ENCODE measurements at places on chromosomes 2 and 18.

DNA sequence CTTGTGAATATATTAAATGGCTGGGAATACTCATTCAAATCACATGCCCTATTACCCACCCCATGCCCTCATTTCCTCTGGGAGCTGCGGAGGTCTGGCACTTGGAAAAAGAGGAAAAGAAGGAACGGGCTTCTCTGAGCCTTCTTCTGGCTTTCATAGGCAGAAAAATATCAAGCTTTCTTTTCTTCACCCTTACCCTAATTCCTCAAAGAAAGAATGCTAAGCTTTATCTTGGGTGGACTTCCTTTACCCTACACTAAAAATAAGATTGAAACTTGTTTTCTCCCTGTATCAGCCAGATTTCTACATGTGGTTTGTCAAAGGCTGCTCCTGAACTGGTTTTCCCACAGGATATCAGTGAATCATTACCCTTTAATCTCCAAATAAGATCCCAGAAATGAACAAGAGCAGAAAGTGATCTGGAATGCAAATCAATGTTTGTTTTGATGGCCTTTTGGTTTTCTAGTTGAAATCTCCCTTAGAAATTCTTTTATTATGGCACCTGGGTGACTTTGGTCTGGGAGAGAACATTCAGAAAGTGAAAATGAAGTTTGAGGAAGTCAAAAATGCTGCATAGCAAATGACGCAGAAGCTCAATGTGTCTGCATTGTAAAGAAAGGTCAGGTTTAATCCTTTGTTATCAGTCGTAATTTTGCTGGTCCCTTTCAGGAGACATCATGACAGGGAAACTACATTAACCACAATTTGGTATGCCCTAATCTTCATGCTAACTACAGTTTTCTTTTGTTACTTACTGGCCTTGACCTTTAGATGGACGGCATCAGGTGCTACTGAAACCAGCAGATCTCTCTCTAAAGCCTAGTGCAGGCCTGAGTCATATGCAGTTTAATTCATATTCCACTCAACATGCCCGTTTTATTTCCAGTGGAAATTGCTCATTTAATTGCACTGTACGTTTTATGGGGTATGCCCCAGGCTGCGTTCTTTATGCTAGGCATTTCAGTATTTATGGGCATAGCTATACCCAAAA lies 46.6 kb upstream of the HNRNPA3 start:
- no peak for DNase-seq

DNA sequence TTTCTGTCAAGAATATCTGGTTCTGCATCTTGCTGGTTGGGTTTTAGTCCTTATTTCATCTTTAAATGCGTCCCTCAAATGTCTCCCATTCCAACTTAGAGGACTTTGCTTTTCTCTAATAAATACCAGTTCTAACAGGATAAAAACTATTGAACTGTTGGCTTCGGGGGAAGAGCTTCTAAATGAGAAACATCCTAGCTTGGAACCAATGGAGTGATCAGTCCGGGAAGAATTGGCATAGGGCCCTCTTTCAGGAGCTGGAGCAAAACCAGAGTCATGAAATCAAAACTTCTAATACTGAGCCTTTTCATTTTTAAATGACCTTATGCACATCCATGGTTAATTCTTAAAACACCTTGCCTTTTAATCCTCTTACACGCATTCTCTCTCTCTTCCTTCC lies 401.6 kb upstream of the SMIM21 start:
- no peak for DNase-seq

DNA sequence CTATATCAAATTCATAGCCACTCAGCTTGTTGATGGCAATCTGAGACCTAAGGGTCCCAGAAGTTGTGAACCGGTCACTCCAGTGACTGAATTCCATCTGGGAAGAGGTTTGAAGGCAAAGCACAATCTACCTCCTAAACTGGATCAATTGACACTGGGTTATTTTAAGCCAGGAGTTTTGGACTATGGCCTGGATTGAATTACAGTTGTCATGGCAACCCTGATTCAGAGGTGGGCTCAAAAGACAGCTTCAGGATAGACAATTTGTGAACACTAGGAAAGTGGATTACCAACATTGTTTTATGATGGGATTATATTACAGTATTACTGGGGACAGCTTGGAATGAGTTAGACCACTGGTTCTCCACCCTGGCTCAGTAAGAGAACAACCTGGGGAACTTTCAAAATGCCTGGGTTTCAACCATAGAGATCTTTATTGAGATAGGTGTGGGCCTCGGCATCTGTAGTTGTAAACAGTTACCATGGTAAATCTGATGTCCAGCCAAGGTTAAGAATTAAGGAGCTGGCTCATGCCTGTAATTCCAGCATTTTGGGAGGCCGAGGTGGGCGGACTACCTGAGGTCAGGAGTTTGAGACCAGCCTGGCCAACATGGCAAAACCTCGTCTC lies 58.8 kb downstream of the MFSD6 start:
- no peak for DNase-seq

DNA sequence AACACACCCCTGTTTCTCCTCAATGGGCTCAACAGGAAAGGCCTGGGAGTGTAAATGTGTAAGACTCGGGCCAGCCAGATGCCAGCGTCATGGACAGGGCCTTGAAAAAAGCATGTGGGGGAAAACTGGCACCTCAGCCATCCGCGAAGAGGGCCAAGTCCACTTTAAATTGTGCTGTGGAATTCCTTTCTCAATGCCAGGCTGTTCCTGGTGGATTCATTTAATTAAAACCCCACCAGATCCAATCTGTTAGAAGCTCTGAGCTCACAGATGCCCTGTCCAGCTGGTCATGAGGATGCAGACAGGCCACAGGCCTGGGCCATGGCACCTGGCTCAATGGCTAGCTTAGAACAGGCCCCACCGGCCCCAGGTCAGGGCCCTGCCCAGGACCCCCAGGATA lies 24.8 kb downstream of the KCNK3 start:
- DNase-seq, result no peak

DNA sequence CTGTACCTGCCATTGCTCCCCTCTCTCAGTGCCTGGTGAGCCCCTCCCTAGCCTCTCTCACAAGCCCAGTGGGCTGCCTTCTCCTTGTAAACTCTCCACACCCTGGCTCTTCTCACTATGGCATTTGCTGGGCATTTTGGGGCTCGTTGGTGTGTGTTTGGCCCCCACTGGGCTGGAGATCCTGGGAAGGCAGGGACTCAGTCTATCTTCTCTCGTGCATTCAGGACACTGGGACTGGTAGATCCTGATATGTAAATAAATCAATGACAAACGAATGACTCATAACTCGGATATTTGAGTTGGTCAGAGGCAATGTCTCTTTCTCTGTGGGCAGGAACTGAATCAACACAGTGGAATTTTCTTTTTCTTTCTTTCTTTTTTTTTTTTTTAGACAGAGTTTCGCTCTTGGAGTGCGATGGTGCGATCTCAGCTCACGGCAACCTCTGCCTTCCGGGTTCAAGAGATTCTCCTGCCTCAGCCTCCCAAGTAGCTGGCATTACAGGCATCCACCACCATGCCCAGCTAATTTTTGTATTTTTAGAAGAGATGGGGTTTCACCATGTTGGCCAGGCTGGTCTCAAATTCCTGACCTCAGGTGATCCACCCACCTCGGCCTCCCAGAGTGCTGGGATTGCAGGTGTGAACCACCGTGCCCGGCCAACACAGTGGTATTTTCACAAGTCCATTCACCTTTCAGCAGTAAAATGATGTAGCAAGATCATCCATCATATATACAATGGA lies 144.6 kb upstream of the SPRED2 start:
- DNase-seq, result no peak

GRCh38 chr2:149363958-149364357 lies 33.6 kb downstream of the LYPD6 start:
- no peak for DNase-seq

GRCh38 chr2:109644571-109645275 lies 30.6 kb downstream of the SOWAHC start:
- DNase-seq, result no peak

- DNase-seq, result no peak
Observed at GRCh38 chr2:53036196-53036595, 731.4 kb upstream of the CHAC2 start.

- DNase-seq, result no peak
Observed at GRCh38 chr2:143582046-143582747, 453.0 kb downstream of the ARHGAP15 start.

DNA sequence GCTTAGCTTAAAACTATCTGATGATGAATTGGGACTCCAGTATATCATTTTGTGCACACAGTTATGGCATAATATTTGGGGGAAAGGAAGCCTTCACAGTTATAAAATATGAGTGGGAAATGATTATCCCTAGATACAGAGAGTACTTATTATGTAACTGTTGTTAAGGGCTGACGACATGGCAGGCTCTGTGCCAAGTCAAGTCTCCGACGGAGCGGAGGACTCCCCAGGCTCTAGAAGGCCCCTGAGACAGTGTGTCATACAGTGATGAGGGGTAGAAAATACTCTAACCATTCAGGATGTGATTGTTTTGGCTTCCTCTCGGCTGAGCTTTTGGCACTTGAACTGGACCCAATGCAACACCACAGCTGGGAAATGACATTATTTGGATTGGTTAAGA lies 211.8 kb downstream of the SLC8A1 start:
- no peak for DNase-seq

DNA sequence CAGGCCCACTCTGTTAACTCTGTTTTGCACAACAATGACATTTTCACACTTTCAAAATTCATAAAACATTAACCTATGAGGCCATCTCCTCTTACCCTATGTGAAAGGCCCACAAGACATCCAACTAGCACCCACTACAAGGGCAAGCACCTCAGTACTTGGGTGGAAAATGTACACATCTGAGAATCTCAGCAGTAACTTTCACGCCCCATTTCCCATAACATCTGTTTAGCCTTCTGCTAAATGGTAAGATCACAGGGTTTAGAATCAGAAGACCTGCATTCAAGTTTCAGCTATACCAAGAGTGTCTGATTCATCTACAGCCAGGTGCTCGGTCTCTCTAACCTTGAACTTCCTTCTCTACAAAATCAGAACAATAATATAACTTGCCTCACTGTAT lies 89.2 kb downstream of the SP100 start:
- no peak for DNase-seq

DNA sequence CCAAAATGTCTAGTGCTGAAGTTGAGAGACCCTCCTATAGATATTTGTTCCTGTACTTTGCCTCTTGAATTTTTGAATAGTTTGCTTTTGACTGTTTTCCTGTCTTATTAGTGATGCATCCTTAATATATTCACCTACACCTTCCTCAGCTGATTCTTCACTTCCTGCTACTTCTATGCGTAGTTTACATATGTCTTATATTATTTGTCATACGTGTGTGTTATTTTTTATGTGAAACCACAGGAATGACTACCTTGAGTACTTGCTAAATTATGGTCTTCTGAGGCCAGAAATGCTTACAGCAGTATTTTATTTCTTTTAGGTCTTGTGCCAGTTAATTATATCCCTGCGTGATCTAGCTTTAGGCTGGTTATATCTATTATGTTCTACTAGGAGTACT lies 9.9 kb downstream of the UBE2E3 start:
- no peak for DNase-seq

- no peak for DNase-seq
Observed at GRCh38 chr2:134327367-134327766, 73.5 kb downstream of the MGAT5 start.

- DNase-seq, result no peak
Observed at GRCh38 chr2:34096562-34097171, 497.6 kb upstream of the FAM98A start.

GRCh38 chr18:54991981-54992380 lies 32.7 kb upstream of the CCDC68 start:
- no peak for DNase-seq

GRCh38 chr2:9548506-9548905 lies 7.1 kb downstream of the ADAM17 start:
- no peak for DNase-seq

GRCh38 chr2:237307474-237307873 lies 106.5 kb downstream of the COL6A3 start:
- no peak for DNase-seq

GRCh38 chr2:72024451-72025175 lies 123.0 kb downstream of the CYP26B1 start:
- no peak for DNase-seq

DNA sequence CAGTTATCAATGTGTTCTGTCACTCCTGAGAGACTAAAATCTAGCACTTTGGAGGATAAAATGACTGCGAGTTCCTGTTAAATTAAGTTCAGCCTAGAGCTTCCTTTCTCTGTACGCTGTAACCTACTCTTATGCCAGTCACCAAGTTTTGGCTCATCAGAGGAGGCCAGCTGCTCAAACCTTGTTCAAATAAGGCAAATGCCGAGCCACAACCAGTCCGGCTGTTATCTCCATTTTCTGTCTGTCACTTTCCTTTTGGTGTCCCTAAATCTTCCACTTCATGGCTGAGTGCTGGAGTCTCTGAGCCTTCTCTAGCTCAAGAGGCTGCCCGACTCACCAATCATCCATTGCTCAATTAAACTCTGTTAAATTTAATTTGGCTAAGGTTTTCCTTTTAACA lies 33.5 kb upstream of the PXDN start:
- DNase-seq, result no peak
